ENCODE measurements at places on chromosomes 16 and 17.

DNA sequence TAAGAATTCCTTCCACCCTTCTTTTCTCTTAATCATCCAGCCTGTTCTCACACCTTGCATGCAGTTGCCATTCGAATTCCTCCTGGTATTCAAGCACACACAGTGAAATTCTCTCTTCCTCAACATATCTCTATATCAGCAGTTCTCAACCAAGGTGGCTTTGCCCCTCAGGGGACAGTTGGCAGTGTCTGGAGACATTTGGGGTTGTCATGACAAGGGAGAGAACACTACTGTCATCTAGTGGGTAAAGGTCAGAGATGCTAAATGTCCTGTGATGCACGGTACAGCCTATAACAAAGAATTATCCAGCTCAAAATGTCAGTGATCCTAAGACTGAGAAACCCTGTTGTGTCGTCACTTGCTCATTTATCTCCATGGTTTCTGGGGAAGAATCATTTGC, 94.8 kb upstream of the CPHXL start:
- no peak for DNase-seq

DNA sequence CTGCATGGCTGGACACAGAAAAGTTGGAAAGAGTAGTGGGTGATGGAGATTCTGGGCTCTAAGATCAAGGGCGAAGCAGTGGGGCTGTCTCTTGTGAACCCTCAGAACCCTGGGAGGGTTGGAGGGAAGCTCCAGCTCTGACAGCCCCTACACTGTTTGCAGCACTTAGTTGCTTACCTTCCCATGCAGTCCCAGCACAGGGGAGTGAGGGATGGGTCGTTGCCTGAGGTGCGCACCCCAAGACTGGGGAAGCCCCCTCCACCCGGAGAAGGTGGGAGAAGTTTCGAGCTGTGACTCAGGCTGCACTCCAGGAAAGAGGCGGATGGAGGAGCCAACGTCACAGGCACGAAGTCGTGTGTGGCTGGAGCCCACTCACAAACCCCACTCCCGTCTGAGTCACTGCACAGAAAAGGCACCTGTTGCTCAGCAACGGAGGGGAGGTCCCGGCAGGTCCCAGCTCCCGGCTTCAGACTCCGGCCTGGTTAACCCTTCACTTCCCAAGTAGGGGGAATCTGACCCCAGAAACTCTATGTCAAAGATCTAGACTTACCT, 60.1 kb downstream of the AIPL1 start:
- DNase-seq, result peak; percentile 74

GRCh38 chr16:11248133-11248532, 7.9 kb downstream of the SOCS1 start:
- no peak for DNase-seq

DNA sequence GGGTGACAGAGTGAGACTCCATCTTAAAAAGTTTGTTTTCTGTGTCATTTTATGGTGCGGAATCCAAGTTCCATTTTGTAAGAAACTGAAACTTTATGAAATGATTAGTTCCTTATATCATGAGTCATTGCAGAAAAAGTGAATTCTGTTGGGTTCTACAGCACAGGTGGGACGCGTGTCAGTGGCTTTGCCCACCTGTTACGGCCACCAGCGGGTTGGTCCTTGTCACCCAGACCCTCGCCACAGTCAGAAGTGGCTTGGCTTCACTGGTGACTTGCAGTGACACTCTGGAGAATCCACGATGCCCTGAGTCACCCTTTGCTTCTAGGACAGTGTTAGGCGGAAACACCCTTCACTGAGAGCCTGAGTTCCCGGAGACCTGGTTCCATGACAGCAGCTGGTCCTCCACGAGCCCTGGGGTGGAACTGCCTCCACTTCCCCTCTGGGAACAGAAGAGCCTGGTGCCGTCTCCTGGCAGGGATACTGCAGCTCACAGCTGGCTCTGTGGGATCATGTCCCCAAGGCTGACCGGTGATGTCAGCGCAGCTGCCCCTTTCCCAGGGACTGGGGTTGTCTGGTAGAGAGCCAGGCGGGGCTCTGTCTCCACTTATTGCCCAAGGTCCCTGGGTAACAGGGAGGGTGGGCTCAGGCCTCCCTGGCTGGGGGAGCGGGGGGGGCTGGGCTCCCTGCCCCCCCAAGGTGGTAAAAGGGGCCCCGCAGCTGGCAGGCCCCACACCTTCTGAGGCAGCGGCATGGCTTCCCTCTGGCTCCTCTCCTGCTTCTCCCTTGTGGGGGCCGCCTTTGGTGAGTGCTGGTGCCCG, at the start of gene CTRB1:
TSS of gene CTRB1 (plus strand) at position 733 of the 821 bp plus-strand sequence. CDS start at position 753, 20 bp downstream.
- no peak for DNase-seq
